ENCODE measurements at places on chromosomes 5 and 9. TPM values are rescaled to one million over a fixed set of nuclear protein-coding genes. Genes with fewer than 3 reads are reported as not detected.

GABRB2 gene
- under 0.01 TPM for total RNA-seq

GPR21 gene
- total RNA-seq, result 0.87 TPM

RMRP gene
- total RNA-seq, result 33,640 TPM

TSLP gene
- total RNA-seq, result 18.9 TPM

ADGRD2 gene
- total RNA-seq, result not detected

TAF11L10 gene
- total RNA-seq, result not detected

ENTPD8 gene
- total RNA-seq, result 0.06 TPM

MARCOL gene
- total RNA-seq, result not detected

KCNV2 gene
- not detected for total RNA-seq

GFI1B gene
- total RNA-seq, result not detected

RFESD gene
- total RNA-seq, result 2.2 TPM

ITGA2 gene
- total RNA-seq, result 113 TPM

PRR7 gene
- 5.3 TPM for total RNA-seq

NREP gene
- 22.4 TPM for total RNA-seq

CNTLN gene
- 9.9 TPM for total RNA-seq

MZB1 gene
- 0.13 TPM for total RNA-seq

GRXCR2 gene
- not detected for total RNA-seq

LCN15 gene
- total RNA-seq, result not detected

All from aortic smooth muscle cell (primary cell).